A549 treated with Hydrocortisone at 1 μM for 4 hours (cell line): ENCODE measurements at places on chromosomes 1 and 21. TPM values are rescaled to one million over a fixed set of nuclear protein-coding genes. Genes with fewer than 3 reads are reported as not detected.

The CYP4B1 gene
- 0.09 to 0.10 TPM (median 0.10 TPM) in 3 of 5 replicates, not detected in the others for total RNA-seq

The CD84 gene
- total RNA-seq, result not detected in 5 replicates

The RGS7 gene
- total RNA-seq, result 0.05 to 0.10 TPM (median 0.05 TPM) in 3 of 5 replicates, not detected in the others

The MLLT11 gene
- total RNA-seq, result 12.6 to 16.9 TPM (median 15.3 TPM) in 5 replicates

The ATAD3C gene
- not detected in 5 replicates for total RNA-seq

The NEK7 gene
- total RNA-seq, result 9.5 to 18.4 TPM (median 14.7 TPM) in 5 replicates

The MAST2 gene
- 16.7 to 19.2 TPM (median 18.3 TPM) in 5 replicates for total RNA-seq

The RGS8 gene
- total RNA-seq, result not detected in 5 replicates

The SPRR4 gene
- total RNA-seq, result not detected in 5 replicates

The AMY1C gene
- total RNA-seq, result not detected in 5 replicates
